ENCODE measurements at places on chromosomes 4 and X. TPM values are rescaled to one million over a fixed set of nuclear protein-coding genes. Genes with fewer than 3 reads are reported as not detected.

Gene SSX1
- not detected for polyA plus RNA-seq

Gene HS3ST1
- polyA plus RNA-seq = 10.1 TPM

Gene CACNA1F
- polyA plus RNA-seq = 0.02 TPM

GRCh38 chrX:148530464-148531077 lies 30.2 kb downstream of the AFF2 start:
- DNase-seq = no peak

DNA sequence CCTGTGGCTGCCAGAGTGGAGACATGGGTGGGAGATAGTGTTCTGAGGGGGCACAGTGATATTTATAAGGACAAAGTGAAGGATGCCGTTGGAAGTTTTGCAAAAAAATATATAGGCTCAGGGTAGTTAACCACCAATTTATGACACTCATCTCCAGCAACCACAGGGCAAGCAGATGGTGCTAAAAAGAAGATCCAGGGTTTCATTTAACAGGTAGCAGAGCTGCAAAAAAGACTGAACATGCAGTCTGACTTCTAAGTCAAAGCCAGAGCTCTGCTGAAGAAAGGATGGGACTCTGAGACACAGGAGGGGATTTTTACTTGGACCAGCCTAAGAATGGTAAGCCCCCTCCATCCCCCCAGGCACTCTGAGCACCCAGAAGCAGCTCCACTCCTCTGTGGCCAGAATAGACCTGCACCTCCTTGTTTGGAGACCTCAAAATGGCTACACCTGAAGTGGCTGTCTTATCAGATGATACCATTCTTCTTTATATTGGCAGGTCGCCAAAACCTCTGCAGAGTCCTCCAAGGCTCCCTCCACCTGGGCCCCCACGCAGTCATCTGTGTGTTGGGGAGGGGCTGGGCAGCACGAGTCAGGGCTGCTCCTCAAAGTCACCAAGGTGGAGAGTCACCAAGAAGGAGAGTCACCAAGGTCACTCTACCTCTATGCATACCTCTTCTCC lies 161.4 kb upstream of the FAM9B start:
- DNase-seq = no peak

DNA sequence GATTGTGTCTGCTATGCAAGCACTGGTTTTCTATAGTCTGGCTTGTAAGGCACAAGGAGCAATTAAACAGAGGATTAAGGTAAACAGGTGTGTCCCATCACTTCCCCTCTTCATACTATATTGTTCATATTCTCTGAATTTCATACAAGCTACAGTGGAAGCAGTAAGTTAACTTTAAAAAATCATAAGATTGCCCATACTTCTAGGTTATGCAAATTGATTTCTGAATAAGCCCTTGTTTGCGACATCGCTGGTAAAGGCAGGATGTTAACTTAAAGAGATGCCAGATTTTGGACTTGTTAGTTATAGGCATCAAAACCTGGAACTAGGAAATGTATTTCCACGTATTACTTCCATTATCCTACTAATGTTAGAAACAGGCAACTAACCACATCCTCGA lies 1.0 kb upstream of the TMEM131L start:
- no peak for DNase-seq

- no peak for DNase-seq
Observed at GRCh38 chrX:38150993-38151392, 69.7 kb downstream of the SRPX start.

- no peak for DNase-seq
Observed at GRCh38 chrX:112874614-112875013, 34.0 kb upstream of the AMOT start.

GRCh38 chr4:150976478-150977118 lies 38.5 kb downstream of the LRBA start:
- DNase-seq = no peak

GRCh38 chrX:112630187-112630586 lies 49.6 kb downstream of the LHFPL1 start:
- DNase-seq = no peak

DNA sequence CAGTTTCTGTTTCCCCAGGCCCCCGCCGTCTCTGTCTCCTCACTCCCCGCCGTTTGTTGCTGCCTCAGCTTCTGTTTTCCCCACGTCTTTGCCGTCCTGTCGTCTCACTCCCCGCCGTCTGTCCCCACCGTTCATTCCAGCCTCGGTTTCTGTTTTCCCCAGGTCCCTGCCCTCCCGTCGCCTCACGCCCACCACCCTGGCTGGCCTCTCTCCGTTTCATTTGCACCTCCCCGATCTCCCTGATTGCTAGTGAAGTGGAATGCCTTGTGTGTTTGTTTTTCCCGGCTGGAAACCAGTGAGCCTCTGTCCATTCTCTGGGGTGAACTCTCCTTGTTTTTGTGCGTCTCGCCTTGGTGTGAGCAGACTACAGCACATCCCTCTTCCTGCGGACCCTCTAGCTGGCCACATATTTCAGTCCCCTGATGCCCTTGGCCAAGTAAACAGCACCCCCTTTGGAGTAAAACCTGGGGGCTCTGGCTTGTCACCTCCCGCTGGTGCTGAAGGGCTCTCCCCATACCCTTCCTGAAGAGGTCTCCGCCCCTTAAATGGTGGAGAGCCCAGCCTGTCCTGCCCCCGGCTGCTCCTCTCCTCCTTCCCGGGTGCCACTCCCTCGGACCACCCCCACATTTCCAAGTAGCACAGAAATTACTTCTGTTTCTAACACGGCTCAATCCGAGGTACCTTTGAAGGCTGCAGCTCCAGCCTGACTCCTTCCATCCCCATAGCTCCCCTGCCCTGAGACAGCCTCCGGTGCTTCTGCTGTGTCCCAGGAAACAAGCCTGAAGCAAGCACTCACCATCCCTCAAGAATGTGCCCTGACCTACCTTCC lies 13.2 kb downstream of the TMEM175 start:
- peak; percentile 10 for DNase-seq

- DNase-seq = no peak
Observed at GRCh38 chr4:32645653-32646052, 1925.5 kb downstream of the PCDH7 start.

DNA sequence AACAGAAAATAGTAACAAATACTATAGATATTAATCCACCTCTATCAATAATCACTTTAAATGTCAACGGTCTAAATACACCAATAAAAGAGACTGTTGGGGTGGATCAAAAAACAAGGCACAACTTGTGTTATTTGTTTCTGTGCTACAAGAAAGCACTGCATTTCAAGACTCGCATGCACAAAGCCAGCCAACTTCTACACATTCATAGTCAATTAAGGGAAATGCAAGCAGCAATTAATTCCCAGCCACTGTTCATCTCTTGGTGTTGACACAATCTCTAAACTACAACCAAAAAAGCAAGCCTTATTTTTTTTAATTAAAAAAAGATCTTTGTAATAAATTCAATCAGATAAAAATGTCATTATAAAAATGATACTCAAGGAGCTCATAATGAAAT lies 67.6 kb downstream of the JAKMIP1 start:
- no peak for DNase-seq

DNA sequence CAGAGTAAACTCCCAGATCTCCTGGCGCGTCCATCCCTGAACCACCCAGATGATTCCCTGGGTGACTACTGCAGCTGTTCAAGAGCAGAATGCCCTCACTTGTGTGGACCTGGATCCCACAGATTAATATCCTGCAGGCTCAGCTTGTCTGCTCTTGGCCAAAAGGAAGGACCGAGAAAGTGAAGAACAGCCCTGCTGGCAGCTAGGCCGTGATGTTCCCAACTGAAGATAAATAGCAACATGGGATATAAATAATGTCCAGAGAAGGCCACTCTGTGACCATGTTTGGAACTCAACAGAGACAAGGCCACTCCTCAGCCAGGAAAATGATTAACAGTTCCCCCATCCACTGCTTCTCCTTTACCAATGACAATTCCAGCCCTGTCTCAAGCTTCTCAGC lies 21.5 kb downstream of the SUPT20HL2 start:
- DNase-seq = peak; percentile 28
